ENCODE measurements at places on chromosomes 1 and 21.

DNA sequence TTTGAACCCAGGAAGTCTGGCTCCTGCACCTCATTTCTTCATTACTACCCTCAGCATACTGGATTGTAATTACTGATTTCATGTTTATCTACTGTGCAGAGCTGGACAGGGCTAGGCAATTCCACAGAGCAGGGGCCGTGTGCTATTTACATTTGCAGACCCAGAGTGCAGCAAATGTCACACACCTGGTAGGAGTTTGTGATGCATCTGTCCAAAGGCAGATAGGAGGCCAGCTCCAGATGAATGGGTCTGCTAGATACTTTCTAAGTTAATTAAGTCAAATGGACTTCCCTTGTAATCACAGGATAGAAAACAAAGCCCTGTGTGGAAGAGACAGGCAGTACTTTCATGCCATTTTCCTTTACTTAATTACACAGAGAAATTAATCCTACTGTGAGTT is 46.2 kb downstream of the PGBD5 start:
- no peak for DNase-seq

DNA sequence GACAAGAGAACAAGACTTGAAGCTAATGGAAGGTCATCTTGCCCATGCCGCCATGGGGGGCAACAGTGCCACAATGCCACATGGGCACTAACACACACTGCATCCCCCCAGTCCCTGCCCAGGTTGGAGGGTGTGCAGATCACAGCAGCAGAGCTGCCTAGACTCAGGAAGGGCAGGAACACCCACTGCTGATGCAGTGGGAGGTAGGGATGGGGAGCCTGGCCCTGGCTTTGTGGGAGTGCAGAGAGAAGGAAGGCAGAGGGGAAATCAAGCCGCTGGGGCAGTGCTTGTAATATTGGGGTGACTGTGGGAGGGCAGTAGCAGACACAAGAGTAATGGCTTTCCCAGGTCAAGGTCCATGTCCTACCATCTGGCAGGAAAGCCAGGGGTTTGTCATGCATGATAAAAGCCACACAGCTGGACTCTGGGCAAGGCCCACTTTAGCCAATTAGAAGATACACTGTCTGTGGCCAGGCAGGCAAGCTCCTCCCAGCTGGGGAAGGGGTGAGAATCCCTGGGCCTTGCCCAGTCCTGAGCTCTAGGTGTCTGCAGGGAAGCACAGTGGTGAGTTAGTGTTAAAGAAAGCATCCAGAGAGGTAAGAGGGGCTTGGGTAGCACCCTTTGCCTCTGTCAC is 25.4 kb upstream of the MEF2D start:
- DNase-seq, result no peak

GRCh38 chr1:202283379-202283844 is 58.3 kb downstream of the UBE2T start:
- no peak for DNase-seq

DNA sequence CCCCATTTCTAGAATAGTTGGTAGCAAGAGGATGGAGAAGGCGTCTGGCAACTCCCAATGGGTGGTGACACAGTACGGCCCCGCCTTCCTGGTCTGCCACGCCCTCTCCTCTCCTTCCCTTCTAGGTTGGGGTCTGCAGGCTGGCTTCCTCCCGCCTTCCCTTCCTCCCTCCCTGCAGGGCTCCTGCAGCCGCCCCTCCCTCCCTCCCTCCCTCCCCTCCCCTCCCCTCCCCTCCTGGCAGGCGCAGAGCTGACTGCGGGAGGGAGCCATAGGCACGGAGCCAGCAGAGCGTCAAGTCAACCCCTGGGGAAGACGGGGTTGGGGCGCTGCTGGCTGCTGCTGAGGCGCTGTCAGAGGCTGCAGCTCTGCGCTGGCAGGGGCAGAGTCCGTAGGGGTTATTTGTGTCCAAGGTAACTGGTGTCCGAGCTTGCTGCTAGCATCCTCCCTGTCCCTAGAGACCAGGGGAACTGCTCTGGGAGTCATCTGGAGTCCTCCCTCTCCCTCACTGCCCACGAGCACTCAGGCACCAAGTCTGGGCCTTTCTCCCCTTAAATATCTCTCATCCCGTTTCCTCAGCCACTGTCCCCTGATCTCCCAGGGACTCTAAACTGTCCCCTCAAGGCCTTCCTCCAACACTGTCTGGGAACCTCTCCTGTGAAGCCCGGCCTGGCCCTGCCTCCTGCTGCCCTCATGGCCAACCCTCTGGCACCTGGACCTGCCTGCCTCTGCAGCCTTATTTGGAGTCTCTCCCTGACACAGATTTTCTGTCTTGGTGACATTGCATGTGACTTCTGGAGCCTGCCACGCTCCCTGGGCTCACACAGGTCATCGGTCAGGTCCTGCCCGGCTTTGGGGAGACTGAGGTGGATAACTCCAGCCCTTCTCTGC is 57.4 kb upstream of the ACOT11 start:
- DNase-seq, result no peak

DNA sequence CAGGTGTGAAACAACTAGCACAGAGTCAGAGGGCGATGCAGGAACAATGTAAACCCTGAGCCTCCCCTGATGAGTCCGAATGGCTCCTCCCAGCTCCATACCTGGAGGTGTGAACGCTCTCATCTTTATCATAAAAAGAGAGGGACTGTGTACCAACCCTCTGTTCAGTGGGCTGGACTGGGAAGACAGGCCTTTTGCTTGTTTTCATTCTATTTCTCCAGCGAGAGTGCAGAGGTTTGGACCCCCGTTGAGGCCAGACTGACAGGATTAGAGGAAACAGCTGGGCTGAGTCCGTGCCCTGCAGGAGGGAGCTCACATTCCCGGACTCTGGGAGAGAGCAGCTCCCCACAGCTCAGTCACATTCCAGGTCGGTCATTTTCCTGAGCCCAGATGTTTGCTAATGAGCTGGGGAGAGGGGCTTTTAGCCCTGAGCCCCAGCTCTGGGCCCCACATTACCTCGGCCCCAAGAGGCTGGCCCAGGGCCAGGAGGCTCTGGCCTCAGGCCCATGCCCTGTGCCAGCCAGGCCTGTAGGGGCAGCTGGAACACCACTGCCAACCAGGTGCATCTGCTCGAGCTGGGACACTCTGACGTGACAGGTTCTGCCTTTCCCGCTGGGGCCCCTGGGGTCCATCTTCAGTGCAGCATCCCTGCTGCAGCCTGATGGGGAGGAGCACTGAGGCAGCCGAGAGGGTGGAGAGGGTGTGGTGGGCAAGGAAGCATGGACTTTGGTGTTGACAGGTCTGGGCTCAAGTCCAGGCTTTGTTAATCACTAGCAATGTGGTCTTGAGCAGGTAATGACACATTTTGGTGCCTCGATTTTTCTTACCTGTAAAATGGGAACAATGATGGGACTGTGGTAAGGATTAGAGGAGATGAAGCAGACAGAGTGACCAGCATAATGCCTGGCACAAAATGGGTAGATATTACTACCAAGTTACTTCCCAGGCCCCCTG is 3.5 kb upstream of the NBL1 start:
- DNase-seq, result no peak

DNA sequence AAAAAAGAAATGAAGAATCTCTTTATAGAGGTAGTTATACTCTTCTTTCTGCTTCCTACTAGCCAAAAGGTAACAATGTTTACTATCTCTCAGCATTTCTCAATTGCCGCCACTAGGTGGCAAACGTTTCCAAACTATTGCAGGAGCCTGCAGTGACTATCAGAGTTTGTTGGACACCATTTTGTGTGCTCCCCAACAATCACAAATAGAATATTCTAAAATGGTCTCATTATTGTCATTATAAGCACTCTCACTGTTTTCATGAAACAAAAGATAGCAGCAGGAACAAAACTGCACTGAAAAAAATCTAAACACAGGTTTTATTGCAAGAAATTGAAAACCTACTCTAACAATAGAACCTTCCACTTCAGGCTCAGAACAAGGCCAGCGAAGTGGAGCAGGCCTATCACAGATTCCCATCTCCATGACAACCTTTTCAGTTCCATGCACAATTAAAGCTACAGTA is 83.9 kb upstream of the PLPPR4 start:
- DNase-seq, result peak; percentile 70

- DNase-seq, result no peak
Observed at GRCh38 chr1:155944444-155944799, 3.0 kb downstream of the RXFP4 start.

Measured in CD4-positive, alpha-beta T cell treated with Interleukin-15 for 4 hours (primary cell).